ENCODE measurements at places on chromosomes 16 and 17.

GRCh38 chr17:63978272-63979200, 5.8 kb upstream of the SCN4A start:
- DNase-seq, result no peak

GRCh38 chr17:8693328-8693727, 51.3 kb downstream of the CCDC42 start:
- DNase-seq, result no peak

- DNase-seq, result no peak
Measured at GRCh38 chr17:21522755-21523336, 146.7 kb downstream of the KCNJ12 start.

GRCh38 chr17:35978346-35978745, 3.0 kb downstream of the CCL16 start:
- no peak for DNase-seq

DNA sequence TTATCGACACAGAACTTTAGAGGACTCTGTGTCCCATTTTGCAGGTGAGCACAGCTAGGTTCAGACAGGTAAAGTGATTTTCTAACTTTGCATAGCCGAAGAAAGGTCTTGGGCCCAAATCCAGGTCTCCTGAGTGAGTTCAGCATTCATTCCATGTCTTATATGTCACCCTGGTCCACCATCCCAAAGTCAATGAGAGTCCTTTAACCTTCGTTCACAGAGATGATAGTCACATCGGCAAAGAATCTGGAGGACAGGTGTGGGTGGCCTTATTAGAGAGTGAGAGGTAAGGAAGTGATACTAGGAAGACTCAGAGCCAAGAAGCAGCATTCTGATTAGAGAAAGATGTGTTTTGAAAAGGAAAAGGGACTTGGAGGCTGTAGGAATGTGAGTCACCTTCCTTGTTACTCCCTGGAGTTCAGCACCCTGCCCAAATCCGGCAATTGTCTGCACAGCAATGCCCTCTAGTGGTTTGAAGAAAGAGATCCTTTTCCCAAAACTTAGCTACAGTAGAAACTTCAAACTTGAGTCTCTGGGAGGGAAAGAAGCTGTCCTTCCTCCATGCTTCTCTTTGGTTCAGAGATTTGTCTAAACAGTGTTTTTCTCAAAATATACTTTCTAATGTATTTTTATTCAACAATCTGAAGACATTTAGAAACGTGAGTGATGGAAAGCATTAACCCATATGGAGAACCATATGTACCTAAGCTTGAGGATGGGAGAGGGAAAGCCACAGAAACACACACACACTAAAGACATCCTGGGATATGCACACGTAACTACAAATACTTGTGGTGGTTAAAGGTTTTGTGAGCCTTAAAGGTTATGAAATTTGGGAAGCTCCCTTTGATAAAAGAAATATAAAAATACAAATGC, 96.4 kb upstream of the SHISA6 start:
- peak; percentile 79 for DNase-seq

DNA sequence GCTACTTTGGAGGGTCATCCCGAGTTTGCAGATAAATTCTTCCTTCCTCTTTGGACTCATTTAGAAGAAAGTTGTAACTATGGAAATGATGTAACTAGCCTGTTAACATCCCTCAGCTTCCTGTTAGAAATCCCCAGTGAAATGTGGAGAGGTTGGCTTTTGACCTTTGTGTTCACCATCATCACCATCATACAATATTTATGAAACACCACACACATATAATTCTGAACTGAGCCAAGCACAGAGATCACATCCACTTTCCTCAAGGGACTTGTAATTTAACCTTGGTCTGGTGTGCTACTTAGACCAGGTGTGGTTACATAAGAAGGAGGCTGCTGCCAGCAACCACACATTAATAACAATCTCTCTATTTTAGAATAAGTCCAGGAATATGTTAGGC, 2.5 kb downstream of the CAPNS2 start:
- DNase-seq, result no peak

DNA sequence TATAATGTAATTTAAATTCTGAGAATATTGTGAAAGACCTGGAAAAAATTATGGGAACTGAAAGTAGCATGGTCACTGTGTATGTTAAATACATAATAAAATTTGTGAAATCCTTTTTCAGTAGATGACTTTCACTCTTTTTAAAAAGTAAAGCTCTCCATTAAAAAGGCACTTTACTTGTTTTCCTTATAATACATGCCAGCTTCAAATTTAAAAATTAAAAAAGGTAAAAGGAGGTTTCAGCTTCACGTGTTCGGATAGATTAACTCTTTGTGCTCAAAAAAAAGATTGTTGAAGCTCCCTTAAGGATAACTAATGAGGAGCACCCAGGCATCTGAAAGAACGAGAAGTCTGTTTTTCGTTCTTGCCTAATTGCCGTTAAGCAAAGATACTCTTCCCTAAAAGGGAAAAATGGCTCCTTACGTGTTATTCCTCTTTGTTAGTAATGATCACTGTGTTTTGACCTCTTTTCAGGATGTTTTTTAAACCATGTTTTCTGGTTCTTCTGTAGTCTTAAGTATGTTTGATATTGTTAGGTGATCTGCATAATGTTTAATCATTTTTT, 87.8 kb downstream of the TUBD1 start:
- no peak for DNase-seq

DNA sequence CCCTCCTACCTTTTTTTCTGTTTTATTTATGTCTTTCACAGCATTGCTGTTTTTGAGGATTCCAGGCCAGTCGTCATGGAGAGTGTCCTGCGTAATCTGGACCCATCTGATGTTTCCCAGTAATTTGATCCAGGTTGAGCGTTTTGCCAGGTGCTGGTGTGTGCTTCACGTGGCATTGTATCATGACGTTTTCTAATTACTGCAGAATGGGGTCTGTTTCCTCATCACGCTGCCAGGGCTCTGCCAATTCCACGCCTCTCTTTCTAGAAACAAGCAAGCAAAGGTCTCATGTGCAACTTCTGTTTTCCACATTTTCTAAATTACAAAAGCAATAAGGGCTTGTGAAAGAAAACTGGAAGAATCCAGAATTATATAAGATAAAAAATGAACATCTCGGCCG, 28.3 kb upstream of the BHLHA9 start:
- peak; percentile 13 for DNase-seq

GRCh38 chr16:539901-540530, 12.5 kb downstream of the CAPN15 start:
- DNase-seq, result no peak

- no peak for DNase-seq
Measured at GRCh38 chr16:86403541-86404163, 106.7 kb upstream of the FOXF1 start.

DNA sequence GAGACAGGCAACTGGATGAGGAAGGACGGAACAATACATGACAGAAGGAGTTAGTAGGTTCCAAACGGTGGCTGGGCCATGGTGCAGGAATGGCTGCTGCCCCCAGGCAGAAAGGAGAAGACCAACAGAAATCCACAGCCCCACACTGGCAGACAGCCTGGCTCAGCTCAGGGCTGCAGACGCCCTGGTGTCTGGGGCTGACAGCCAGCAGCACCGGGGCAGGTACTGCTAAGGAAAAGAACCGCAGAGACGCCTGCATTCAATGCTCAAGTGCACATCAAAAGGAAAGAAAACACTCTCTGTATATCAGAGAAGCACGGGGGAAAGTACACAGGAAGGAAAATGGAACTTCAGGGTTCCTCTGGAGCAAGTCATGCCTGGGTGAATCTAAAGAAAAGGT, 53.4 kb downstream of the GAS7 start:
- no peak for DNase-seq

GRCh38 chr17:10055262-10055975, 143.0 kb downstream of the GAS7 start:
- DNase-seq, result no peak

GRCh38 chr16:1830213-1830612, 3.2 kb downstream of the FAHD1 start:
- no peak for DNase-seq

- DNase-seq, result no peak
Measured at GRCh38 chr16:67944690-67945391, 921 bp upstream of the LCAT start.

DNA sequence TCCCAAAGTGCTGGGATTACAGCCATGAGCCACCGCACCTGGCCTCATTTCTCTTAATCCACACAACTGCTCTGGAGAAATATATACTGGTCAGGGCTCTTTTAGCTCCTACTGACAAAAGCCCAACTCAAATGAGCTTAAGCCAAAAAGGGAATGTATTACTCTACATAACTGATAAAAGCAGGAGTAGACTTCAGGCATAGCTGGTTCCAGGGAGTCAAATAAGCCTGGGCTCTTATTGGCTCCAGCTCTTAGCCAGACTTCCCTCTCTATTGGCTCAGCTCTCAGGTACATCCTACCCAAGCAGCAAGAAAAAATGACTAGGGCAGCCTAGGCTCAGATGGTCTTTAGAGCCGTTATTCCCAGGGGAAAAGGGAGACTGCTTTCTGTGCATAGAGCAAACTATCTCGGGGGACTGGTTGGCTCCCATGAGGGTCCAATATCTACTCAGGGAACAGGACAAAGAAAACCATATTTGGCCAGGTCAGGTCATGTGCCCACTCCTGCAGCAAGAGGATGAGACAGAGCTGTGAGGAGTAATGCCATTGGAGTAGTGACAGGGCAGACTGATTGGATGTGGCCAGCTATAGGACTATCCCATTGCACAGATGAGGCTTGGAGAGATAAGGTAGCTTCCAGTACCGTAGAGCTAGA, 21.2 kb downstream of the TBX2 start:
- DNase-seq, result no peak

GRCh38 chr16:75555213-75555706, 792 bp downstream of the TMEM231 start:
- DNase-seq, result peak; percentile 94

DNA sequence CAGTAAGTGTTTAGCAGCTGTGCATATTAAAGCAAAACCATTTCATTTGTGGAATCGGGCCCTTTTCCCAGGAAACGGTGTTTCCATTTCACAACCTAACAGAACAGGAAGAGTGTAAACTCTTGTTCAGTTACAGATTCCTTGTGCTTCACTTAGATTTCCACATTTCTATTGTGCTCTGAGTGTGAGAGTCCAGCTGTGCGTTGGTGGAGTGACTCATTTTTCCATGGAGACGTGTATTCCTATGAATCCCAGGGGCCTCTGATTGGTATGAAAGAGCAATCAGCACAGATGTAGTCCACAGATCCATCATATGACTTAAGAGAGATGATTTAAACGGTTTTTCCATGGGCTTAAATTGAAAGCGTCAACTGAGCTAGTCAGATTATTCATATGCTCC, 13.3 kb upstream of the CAVIN1 start:
- DNase-seq, result peak; percentile 43

- DNase-seq, result no peak
Measured at GRCh38 chr16:86685076-86685475, 106.7 kb downstream of the FOXL1 start.

- DNase-seq, result peak; percentile 74
Measured at GRCh38 chr16:2919511-2920255, 8.0 kb downstream of the FLYWCH1 start.

DNA sequence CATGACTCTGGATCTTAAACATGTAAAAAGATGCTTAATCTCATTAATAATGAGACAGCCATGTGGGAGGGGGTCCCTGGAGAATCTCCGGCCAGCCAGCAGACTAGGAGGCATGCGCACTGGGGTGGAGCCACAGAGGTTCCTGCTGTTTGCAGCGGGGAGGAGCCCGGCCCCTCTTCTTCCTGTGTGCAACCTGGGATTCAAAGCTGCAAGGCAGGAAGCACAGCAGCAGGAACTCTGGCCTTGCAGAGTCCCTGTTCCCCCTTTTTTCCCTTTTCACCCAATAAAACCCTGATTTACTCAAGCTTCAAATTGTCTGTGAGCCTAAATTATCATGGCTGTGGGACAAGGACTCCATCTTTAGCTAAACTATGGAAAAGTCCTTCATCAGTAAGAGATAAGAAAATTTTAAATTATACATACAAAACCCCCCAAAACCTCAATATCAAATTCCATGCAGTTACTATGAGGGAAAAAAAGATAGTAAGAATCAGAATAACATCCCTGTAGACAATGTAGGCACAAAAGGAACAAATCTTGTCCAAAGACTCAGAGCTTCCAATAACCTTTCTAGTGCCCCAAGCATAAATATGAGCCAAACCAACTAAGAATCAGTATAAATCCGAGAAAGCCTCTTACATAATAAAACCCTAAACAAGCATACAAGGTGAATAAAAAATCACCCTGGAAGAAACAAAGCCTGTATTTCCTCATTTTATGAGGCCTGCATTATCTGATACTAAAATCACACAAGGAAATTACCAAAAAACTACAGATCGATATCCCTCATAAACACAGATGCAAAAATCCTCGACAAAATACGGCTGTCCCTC, 12.1 kb downstream of the CFDP1 start:
- DNase-seq, result peak; percentile 49

- no peak for DNase-seq
Measured at GRCh38 chr17:44522883-44523671, 19.9 kb upstream of the GPATCH8 start.

GRCh38 chr16:873889-874288, 73.4 kb upstream of the GNG13 start:
- no peak for DNase-seq

- DNase-seq, result no peak
Measured at GRCh38 chr17:18267927-18268711, 7.7 kb downstream of the MIEF2 start.

DNA sequence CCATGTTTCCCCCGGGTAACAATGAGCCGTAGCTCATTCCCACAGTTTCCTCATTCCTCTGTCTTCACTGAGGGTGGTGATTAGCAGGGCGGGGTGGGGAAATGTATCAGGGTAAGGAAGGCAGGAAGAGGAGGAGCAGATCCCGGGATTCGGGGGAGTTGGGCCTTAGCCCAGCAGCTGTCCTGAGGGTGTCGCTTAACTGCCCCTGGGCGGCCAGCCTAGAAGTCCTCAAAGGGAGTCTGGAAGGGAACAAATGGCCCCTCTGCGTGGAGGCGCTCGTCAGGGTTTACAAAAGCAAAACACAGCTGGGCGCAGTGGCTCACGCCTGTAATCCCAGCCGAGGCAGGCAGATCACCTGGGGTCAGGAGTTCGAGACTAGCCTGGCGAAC, 14.3 kb downstream of the MLYCD start:
- no peak for DNase-seq

GRCh38 chr16:10923146-10923649, 19.1 kb downstream of the DEXI start:
- no peak for DNase-seq

DNA sequence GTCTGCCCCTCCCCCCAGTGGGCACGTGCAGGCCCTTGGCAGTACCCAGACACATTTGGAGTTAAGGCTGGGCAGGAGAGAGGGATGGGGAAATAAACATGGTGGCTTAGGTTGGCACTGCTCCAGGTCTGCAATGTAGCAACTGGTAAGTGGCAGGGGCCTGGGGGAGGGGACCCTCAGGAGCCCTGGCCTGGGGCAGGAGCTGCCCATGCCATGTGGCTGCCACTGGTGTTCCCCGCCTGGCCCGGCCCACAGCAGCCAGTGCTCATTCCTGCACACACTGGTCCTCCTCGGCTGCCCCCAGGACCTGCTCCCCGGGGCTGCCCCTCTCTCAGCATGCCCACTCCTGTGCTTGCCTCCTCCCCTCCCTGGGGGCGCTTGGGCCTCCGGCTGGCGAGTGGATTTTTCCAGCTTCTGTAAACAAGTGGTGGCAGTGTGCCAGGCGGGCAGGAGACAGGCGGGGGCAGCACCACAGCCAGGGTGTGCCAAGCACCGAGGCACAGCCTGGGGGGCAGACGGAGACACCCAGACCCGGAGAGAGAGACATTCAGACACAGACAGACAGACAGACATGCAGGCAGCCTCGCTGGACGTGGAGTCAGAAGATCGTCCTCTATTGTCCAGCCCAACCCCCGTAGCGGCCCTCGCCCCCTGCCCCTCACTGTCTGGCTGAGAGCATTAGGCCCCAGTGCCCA, 9.4 kb downstream of the THRA start:
- peak; percentile 96 for DNase-seq

GRCh38 chr17:3846437-3847164, 555 bp upstream of the NCBP3 start:
- DNase-seq, result no peak
